ENCODE measurements at places on chromosomes 4 and X. TPM values are rescaled to one million over a fixed set of nuclear protein-coding genes. Genes with fewer than 3 reads are reported as not detected.

The DMP1 gene
- not detected for polyA plus RNA-seq

The MTNR1A gene
- not detected for polyA plus RNA-seq

The GPR34 gene
- polyA plus RNA-seq = 7.7 TPM

The PRR32 gene
- not detected for polyA plus RNA-seq

The MAMLD1 gene
- 2.9 TPM for polyA plus RNA-seq

The TLR2 gene
- 10.4 TPM for polyA plus RNA-seq

The TRAM1L1 gene
- polyA plus RNA-seq = 2.6 TPM

The P2RY8 gene
- 2.6 TPM for polyA plus RNA-seq

Measured in urinary bladder (tissue), 4 donors.